RPMI7951 (cell line): ENCODE measurements at places on chromosomes 16 and 17.

- DNase-seq = no peak
Observed at GRCh38 chr16:82937926-82938520, 311.3 kb downstream of the CDH13 start.

GRCh38 chr16:4692460-4693295, 684 bp upstream of the NUDT16L1 start:
- DNase-seq = no peak

GRCh38 chr16:14454391-14454790, 175.7 kb downstream of the PARN start:
- DNase-seq = peak; percentile 39

- no peak for DNase-seq
Observed at GRCh38 chr16:11735787-11736186, 6.9 kb downstream of the TXNDC11 start.

- no peak for DNase-seq
Observed at GRCh38 chr17:6072157-6072556, 2.0 kb downstream of the WSCD1 start.

DNA sequence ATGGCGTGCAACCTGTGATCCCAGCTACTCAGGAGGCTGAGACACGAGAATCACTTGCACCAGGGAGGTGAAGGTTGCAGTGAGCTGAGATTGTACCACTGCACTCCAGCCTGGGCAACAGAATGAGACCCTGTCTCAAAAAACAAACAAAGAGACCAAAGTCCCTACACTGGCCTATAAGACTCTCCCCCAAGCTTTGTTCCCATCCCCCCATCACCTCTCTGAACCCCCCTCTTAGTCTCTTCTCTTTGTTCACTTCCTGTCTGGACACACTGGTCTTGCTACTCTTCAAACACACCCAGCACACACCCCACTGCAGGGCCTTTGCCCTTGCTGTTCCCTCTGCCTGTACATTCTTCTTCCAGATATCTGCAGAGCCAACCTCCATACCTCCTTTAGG, 7.8 kb upstream of the SCNN1B start:
- DNase-seq = no peak

DNA sequence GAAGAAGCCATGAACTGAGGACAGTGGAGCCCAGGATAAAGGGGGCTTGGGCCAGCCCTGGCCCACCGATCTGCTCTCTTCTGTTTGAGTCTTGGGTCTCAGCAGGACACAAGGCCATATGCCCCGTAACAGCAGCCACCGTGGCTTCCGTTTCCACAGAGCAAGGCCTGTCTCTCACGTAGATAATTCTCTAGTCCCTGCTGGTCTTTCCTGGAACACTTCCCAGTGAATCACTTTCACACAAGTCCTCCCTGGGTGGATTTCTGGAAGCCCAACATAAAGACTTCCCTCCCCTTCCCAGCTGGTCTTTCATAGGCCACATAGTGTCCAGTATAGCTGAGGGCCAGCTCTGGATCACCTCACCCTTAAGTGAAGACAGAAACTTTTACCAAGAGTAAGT, 19.9 kb upstream of the C16orf78 start:
- peak; percentile 14 for DNase-seq

DNA sequence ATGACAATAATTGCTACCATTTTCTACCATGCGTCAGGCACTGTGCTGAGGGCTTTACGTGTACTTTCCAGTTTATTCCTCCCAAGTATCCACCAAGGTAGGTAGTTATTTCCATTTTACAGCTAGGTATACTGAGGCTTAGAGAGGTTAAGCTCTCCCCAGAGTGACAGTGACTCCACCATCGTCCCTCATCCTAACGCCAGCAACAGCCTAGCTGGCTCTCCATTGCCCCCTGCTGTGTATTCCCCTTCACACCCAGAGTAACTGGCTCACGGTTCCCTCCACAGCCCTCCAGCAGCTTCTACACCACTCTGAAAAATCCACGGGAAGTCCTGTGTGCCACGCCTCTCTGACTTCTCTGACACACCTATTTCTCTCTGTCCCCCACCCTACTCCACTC, 7.1 kb upstream of the ASGR1 start:
- DNase-seq = no peak

GRCh38 chr17:9479964-9480363, 95.7 kb downstream of the STX8 start:
- no peak for DNase-seq

DNA sequence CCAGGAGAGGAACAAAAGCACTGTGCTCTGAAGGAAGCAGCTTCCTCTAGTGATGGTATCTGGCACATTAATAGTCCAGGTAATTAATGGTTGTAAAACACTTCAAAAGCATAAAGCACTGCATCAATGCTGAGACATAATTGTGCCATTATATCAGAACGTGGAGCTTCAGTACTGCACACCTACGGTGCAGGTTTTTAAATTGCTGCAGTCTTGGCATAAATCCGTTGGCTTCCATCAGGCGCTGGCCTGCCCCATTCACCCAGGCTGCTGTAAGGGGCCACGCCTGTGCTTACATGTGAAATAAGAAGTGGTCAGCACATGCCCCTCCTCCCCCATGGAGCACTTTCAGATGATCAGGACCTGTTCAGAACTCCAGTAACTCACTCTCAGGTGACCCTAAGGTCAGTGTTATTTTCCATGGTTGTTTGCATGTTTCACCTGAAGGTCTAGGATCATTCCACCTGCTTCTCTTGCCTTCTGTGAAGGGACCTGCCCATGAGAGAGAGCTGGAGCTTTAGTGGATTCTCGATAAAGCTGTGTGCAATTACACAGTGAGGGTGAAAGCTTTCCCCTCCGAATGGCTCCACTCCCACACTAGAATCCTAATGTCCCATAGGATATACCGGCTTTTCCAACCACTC, 345.3 kb downstream of the CA10 start:
- no peak for DNase-seq

GRCh38 chr16:67246756-67247191, 507 bp downstream of the FHOD1 start:
- DNase-seq = no peak

DNA sequence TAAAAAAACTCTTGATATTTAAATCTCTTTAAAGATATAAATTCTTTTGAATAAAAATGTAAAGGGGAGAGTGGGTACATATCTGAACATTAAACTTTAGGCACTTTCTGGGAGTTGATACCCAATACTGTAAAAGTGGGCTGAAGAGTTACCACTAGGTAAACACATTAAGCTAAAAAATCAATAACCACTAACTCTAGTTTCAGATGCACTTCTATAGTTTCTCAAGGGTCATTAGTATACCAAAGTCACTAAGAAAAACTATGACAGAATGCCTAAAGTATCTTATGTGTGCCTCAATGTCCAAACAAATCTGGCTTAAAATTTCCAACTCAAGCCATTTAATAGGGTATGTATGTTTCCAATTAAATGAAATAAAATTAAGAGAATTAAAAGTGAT, 13.1 kb upstream of the CFDP1 start:
- no peak for DNase-seq

DNA sequence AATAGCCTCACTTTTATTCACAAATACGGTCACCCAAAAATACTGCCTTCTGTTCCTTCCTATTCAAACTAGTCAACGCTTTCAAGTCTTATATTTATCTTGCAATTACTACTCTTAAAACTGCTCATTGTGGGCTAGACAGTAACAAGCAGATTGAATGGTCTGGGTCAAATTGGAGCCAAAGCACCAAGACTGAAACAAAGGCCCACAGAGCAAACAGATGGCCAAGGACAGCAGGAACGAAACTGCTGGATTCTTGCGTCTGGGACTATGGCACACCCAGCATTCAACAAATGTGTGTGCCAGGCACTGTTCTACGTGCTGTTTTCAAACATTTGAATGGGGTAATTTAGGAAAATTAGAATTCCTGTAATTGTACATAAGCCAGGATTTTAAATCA, 250.1 kb upstream of the PSMD7 start:
- no peak for DNase-seq

GRCh38 chr16:24348545-24349290, 92.6 kb downstream of the CACNG3 start:
- DNase-seq = no peak

GRCh38 chr17:27486741-27487140, 30.5 kb downstream of the KSR1 start:
- DNase-seq = no peak

- no peak for DNase-seq
Observed at GRCh38 chr17:60006160-60006559, 41.6 kb upstream of the RNFT1 start.

- no peak for DNase-seq
Observed at GRCh38 chr16:11208916-11209665, 46.9 kb downstream of the SOCS1 start.

GRCh38 chr17:81983011-81983638, 5.7 kb downstream of the ASPSCR1 start:
- DNase-seq = no peak

GRCh38 chr16:27374804-27375425, 27.1 kb upstream of the IL21R start:
- DNase-seq = peak; percentile 87

DNA sequence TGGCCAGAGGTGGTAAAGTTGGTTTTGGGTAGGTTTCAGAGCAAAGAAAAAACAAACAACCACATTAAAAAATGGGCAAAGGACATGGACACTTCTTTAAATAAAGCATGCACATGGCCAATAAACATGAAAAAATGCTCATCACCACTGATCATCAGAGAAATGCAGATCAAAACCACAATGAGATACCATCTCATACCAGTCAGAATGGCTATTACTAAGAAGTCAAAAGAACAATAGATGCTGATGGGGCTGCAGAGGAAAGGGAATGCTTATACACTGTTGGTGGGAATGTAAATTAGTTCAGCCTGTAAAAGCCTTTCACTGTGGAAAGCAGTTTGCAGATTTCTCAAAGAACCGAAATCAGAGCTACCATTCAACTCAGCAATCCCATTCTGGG, 598.4 kb upstream of the SOX9 start:
- peak; percentile 77 for DNase-seq

- DNase-seq = peak; percentile 93
Observed at GRCh38 chr17:55726440-55726839, 3.8 kb upstream of the TMEM100 start.

DNA sequence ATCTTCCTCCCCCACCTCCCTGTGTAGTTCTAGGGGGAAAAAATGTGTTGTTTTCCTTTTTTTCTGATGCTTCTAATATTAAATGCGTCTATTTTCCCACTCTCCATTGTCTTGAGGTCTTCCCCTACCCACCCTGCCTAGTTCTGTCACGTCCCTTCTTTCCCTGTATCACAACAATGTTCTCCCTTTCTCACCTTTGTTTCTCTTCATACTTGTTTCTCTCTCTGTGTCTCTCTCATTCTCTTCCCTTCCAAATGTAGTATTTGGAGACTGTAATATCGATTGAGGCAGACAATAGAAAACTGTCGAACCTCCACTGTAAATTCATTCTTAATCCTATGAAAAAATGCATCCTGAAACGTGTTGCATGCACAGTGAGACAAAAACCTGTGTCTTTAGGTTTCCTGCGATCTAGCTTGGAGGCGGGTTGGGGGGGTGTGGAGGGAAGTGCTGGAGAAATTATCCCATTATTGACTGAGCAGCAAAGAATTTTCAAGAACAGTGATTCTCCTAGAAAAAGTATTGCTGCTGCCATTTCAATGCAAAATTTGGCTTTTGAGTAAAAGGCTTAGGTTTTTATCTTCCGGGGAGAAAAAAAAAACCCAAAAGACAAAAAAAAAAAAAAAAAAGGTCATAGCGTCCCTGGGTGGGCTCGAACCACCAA, 1.3 kb upstream of the PSMB3 start:
- no peak for DNase-seq

GRCh38 chr17:266219-266618, 84.8 kb upstream of the DOC2B start:
- no peak for DNase-seq

- no peak for DNase-seq
Observed at GRCh38 chr16:86485746-86486145, 24.6 kb upstream of the FOXF1 start.

DNA sequence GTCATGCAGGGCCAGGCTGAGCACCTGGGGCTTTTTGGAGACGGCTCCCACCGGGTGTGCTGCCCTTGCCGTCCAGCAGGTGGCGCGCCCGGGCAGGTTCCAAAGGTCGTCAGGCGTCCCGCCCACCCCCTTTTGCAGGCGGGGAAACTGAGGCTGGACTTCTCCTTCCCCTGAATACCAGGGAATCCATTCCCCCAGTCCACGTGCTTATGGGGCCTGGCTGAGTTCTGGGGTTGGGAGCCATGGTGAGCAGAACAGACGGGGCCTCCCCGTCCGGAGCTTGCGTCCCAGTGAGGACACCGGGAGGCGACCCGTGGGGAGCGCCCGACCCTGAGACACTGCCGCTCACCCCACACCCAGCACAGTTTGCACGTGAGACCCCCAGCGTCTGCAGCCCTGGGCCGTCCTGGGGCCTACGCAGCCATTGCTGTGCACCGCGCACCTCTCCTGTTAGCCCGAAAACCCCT, 51.8 kb upstream of the JPH3 start:
- DNase-seq = no peak

GRCh38 chr16:56743840-56744239, 13.9 kb downstream of the NUP93 start:
- peak; percentile 95 for DNase-seq

GRCh38 chr16:71637398-71637797, 11.4 kb downstream of the MARVELD3 start:
- no peak for DNase-seq
